ENCODE measurements at places on chromosomes 12 and 14. TPM values are rescaled to one million over a fixed set of nuclear protein-coding genes. Genes with fewer than 3 reads are reported as not detected.

DNA sequence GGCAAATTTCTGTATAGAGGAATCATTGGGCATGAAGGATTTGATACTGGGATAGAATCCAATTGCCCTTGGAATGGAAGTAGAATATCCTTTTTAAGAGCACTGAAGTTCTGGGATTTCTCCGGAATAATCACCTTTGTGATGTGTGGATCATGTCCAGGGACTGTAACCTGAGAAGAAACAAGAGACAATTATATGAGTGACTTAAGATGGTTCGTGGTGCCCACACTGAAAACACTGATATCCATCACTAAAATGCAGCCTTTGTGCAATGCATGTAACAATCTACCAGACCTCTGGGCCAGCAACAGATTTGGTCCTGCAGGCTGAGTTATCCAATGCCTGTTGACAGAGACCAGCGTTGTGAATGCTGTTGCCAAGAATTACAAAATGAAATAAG, 48.5 kb downstream of the MDM2 start:
- no peak for DNase-seq

BATF gene
- not detected for total RNA-seq

KRT85 gene
- total RNA-seq, result not detected

TEX52 gene
- not detected for total RNA-seq

MSI1 gene
- total RNA-seq, result 16.4 TPM

- DNase-seq, result no peak
Observed at GRCh38 chr14:63709589-63709988, 18.3 kb downstream of the SGPP1 start.

- peak; percentile 24 for DNase-seq
Observed at GRCh38 chr12:101823891-101824290, 6.9 kb downstream of the GNPTAB start.

- no peak for DNase-seq
Observed at GRCh38 chr12:2737656-2738241, 57.0 kb upstream of the FKBP4 start.

GRCh38 chr12:114799574-114800487, 115.9 kb upstream of the TBX3 start:
- no peak for DNase-seq

TRIAP1 gene
- total RNA-seq, result 7.3 TPM

DPPA3 gene
- not detected for total RNA-seq

MGAT4C gene
- 38.7 TPM for total RNA-seq

SERPINA10 gene
- not detected for total RNA-seq

DNA sequence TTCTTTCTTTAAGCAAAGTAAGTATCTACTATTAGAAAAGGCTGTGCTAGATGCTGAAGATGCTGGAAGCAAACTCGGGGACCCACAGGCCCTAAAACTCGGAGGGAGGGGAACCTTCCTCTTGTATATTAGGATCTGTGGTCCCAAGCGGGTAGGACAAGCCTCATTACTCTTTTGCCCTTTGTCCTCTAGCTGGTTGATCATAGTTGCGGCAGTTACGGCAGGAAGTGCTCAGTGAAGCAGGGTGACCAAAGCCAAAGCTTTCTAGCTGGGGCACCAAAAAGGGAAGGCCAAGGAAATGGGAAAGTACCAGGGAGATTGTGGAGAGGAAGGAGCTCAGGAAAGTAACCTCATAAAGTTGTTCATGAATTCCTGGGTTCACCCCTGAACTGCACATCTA, 76.3 kb downstream of the SCFD1 start:
- DNase-seq, result no peak

GRCh38 chr12:125755512-125755911, 690.3 kb downstream of the AACS start:
- no peak for DNase-seq

KCNC2 gene
- 20.2 TPM for total RNA-seq

GRCh38 chr12:128829861-128830504, 6.2 kb upstream of the SLC15A4 start:
- no peak for DNase-seq

PTCSC3 gene
- not detected for total RNA-seq

RAB5B gene
- 46.5 TPM for total RNA-seq

DNA sequence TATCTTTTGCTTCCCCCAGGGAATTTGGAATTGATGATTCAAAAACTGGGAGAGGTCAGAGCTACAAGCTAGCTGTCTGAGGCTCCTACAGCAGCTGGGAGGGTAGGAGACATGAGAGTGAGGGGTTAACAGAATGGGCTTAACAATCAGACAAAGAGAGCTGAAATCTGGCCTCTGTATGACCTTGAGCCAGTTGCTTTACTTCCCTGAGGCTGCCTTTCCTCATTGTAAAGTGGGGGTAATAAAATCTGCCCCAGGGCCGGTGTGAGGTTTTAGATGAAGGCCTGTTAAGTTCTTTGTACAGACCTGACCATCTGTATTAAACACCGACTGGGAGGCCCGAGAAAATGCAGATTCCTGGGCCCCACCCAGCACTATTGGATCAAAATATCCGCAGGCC, 164.3 kb upstream of the NOS1 start:
- DNase-seq, result no peak

DNA sequence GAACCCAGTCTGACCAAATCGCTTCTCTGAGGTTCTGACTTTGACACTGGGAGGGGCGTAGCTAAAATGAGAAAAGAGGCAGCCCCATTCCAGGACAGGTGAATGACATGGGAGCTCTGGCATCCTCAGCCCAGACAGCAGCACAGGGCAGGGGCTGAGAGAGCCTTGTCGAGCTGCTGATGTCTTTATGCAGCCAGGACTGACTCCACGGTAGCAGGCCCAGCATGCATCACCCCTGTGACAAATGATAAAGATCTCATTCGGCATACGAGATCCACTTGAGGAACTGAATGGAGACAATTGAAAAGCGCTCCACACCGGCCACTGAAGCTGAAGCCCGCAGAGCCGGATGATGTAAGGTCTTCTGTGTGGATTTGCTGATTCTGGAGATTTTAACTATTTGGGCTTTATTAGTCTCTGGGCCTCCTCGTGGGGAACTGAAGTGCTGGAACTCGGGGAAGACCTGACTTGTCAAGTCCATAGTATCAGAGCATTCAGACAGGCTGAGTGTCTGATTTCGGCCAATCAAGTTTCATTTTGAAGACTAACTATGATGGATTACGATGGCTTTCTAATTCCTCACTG, 56.9 kb upstream of the MAP1LC3B2 start:
- no peak for DNase-seq

DNA sequence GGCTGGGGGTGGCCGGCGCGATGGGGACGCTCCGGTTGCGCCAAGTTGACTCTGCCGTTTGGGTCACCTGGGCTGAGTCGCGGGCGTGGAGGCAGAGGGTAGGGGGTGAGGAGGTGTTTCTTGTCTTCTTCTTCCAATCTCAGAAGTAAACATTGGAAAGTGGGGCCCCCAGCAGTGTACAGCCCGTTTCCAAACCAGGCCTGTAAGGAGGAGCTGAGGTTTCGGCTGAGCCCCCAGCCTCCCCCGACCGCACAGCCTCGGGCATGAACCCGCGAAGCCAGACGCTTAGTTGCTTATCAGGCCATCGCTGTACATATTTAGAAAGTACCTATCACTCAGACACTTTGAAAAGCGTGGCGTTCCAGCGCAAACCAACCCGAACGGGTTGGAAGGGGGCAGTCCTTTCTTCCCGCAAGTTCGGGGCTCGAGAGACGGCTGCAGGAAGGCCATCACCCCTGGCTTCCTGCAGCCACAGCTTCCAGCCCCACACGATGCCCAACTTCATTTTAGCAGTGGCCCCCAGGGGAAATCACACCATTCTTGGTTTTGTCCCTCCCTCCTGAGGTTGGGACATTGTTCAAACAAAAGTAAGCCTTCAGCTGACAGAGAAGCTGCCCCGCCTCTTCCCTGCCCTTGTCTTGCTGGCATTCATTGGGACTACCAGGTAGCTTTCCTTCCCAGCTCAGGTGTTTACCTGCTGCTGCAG, 164.1 kb downstream of the ZFP36L1 start:
- DNase-seq, result no peak

GRCh38 chr14:102323102-102323501, 3.6 kb downstream of the ZNF839 start:
- DNase-seq, result peak; percentile 69

- no peak for DNase-seq
Observed at GRCh38 chr12:32906399-32907165, 10.0 kb upstream of the PKP2 start.

- DNase-seq, result peak; percentile 97
Observed at GRCh38 chr14:24188251-24189058, at the start of gene IPO4. IPO4 (minus strand) TSS chr14:24188816; CDS start chr14:24188787, 29 bp downstream.

DNA sequence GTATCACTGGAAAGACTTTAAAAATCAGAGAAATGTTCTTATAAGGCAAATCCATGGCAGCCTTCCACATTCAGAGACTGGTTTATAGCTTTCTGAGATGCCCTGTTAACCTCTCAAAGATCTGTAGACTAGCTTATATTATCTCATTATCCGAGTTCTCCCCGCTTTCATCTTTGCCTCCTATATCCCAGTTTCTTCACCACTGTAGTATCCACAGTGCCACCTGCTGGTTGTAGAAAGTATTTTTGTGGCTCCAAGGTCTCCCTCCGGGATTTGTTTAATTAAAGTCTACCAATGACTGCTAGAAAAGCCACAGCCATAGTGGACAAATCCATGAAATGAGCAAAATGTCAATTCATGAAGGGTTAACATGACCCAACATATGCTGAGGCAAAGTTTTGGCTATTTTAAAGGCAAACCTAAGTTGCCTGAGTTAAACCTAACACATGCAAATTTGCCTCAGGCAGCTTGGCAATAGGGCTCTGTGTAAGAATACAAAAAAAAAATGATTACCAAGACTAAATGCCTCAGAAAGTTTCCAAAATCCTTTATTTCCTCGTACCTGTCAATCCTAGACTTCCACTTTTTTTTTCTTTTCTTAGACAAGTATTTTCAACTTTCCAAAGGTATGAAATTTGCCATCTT, 218.8 kb upstream of the BMP4 start:
- peak; percentile 47 for DNase-seq

GRCh38 chr14:67413806-67414769, 2.1 kb upstream of the PLEK2 start:
- DNase-seq, result no peak

DNA sequence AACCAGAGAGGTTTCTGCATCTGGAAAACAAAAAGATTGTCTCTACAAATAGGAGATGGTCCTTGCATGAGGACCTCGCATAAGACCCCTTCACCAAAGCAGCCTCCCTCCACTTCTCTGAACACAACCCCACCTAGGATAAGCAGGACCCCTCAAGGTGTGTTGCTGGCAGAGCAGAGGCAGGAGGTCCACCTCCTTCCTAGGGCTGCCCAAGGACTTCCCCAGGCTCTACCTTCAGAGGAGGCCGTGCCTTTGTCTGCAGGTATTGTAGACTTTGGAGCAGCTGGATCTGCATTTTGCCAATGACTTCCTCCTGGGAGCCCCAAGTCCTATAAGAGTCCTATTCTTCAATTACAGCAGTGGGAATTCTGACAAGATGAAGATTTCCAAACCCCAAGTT, 67.3 kb upstream of the TSPAN11 start:
- no peak for DNase-seq

SLC6A12 gene
- total RNA-seq, result 11.1 TPM

- DNase-seq, result peak; percentile 31
Observed at GRCh38 chr14:93219103-93219726, 12.2 kb downstream of the UBR7 start.

MMP14 gene
- 17.6 TPM for total RNA-seq

DNA sequence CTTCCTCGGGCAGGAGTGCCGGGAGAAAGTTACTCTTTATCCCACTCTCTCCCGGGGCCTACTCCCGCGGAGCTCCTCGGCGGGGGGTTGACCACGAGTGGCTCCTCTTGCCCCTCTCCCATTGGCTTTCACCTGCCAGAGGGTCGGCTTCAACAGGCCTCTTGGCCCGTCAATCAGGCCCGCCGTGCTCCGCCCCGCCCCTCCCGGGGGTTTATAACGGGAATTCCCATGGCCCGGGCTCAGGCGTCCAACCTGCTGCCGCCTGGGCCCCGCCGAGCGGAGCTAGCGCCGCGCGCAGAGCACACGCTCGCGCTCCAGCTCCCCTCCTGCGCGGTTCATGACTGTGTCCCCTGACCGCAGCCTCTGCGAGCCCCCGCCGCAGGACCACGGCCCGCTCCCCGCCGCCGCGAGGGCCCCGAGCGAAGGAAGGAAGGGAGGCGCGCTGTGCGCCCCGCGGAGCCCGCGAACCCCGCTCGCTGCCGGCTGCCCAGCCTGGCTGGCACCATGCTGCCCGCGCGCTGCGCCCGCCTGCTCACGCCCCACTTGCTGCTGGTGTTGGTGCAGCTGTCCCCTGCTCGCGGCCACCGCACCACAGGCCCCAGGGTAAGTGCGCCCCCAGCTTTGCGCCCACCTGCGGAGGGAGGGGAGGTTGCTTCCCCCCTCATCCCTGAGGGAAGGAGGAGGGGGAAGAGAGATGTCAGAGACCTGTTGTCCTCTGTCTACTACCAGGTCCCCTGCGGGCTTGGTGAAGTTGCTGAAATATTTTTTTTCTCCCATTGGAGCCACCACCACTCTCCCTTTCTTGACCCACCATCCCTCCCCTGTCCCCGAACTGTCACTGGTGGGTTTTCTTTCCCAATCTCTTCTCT, at the start of gene SMOC1:
Gene SMOC1 (plus strand): TSS at position 242 of the 869 bp plus-strand sequence. CDS start 263 bp downstream, at position 505.
- DNase-seq, result peak; percentile 50

TAC3 gene
- not detected for total RNA-seq

KRT82 gene
- not detected for total RNA-seq

DNA sequence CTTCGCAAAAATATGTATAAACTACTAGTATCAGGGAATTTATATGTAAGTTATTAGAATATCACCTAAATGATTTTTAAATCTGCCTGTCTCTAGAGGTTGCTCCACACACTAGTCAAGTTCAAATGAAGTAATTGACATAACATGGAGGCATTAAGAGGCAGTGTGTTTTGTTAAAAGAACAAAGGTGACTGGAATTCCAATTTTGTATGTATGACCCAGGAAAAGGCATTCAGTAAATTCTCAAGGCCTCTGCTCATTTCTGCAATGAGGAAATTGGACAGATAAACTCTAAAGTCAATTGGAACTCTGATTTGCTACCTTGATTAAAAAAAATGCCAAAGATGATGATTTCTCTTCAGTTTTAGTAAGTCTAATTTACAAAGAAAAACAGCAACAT, 117.1 kb downstream of the NAV3 start:
- no peak for DNase-seq

GRCh38 chr12:22610131-22610530, 14.8 kb upstream of the ETNK1 start:
- DNase-seq, result no peak

MYL2 gene
- total RNA-seq, result not detected
